ENCODE measurements at places on chromosomes 1 and 21.
A peak's percentile ranks its signal among the peaks of the same experiment; 100 is the strongest.

GRCh38 chr1:226524547-226524946 is 24.0 kb upstream of the STUM start:
- no peak for DNase-seq

DNA sequence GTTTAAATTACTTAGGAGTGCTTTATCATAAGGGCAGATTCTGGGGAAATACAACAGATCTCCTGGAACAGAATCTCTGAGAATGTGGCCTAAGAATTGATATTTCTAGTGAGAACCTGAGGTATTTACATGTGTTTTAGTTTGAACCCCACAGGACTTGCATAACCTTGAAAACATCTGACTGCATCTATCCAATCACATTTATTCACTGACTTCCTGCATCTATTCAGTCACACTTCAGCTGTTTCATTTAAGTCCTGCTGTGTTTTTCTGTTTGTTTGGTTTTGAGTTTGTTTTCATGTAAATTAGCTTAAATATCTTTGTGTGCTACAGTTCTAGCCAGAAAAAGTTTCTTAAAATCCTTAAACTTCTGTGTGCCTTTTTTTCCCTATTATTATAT is 1260.7 kb downstream of the PLA2G4A start:
- DNase-seq: no peak

- DNase-seq: no peak
Measured at GRCh38 chr1:55981010-55981650, 598.2 kb downstream of the PLPP3 start.

- peak; percentile 94 for DNase-seq
Measured at GRCh38 chr1:27568300-27569087, 35.5 kb downstream of the AHDC1 start.

GRCh38 chr1:201515895-201516294 is 9.0 kb upstream of the CSRP1 start:
- no peak for DNase-seq

- DNase-seq: no peak
Measured at GRCh38 chr1:167635941-167636340, 5.9 kb downstream of the RCSD1 start.

DNA sequence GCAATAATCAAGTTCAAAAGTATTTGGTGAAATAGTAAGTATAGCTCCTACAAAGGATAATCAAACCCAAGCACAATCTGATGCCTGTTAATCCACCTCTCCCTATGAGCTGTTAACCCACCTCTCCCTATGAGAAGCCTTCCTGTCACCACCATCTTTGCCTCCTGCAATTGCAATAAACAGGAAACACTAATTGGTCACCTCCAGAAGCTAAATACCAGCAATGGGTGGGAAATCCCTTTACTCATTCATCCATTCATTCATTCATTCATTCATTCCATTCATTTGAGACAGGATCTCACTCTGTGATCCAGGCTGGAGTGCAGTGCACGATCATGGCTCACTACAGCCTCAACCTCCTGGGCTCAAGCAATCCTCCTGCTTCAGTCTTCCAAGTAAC is 132.8 kb downstream of the RERE start:
- no peak for DNase-seq

DNA sequence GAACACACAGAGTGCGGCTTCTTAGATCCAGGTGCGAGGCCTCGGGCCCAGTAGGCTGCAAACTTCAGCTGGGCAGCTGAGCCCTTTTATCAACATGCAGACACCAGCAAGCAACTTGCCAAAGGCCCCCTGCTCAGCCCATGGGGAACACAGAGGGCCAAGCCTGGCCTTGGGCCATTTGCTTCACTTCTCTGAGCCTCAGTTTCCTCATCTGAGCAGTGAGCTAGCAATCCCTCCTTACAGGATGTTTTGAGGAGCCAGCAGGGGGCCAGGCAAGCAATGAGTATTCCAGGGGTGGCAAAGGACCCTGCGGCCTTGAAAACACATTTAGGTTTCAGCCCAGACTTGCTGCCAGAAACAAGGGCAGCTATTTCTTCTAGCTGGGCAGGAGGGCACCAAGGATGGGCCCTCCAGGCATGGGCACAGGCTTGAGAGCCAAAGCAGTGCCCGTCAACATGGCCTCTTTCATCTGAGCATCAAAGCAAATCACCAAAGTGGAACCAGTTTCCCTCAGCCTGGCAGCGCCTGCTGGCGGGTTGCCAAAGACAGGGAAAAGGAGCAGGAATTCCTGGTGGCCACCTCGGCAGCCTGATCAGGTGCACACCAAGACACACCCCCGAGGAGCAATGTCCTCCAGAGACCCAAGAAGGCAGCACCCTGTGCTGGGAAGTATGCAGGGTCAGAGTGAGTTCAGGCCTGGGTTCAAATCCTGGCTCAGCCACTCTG is 1.4 kb downstream of the MATN1 start:
- no peak for DNase-seq

DNA sequence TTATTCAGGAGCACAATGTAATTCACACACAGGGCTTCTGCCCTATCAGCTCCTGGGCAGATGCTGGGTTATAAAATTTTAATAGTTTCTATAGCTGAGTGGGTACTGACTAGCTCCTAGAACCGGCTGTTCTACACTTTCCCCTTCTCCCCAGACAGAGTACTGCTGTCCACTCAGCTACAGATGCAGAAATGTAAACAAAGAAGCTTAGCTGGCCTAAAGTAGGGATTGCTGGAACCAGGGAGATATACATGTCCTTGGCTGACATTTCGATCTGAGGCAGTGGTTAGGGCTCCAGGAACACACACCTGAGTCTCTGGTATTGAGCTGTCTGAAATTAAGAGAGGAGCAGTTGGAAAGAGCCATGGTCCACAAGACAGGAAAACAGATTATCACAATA is 211.5 kb upstream of the USP24 start:
- no peak for DNase-seq

DNA sequence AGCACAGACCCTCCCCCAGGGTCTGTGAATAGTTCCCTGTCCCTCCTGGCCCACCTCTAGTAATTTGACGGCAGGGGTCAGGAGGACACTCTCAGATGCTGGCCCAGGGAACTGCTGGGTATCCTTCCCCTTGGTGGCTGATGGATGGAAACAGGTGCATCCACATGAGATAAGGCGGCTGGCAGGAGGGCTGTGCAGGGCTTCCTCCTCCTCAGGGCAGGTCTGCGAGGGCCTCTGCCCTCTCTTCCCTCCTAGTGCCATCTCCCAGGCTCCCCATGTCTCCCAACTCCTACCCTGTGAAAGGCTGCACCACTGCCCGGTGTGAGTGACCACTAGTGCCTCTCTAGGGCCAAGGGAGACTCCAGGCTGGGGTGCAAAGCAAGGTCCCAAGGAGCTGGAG is 123.9 kb downstream of the GLIS1 start:
- no peak for DNase-seq

- no peak for DNase-seq
Measured at GRCh38 chr1:76866566-76866965, 714 bp upstream of the ST6GALNAC5 start.

- DNase-seq: no peak
Measured at GRCh38 chr1:156394835-156395461, 25.9 kb downstream of the RHBG start.

DNA sequence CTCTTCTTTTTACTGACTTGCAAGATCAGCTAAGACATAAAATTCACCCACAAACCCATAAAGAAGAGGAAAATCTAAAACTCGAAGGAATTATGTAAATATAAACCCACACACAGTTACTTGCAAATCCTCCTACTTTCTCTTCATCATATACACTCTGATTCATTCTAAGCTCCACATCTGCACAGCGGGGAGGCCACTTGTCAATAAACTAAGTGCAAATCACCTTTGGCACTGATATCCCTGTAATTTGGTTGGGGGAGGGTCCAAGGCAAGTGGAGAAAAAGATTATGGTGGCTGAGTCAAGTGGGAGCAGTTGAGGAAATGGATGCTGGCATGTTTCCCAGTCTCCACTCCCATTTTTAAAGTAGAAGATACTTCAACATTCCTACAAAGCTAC is 596.5 kb downstream of the MATN1 start:
- no peak for DNase-seq

DNA sequence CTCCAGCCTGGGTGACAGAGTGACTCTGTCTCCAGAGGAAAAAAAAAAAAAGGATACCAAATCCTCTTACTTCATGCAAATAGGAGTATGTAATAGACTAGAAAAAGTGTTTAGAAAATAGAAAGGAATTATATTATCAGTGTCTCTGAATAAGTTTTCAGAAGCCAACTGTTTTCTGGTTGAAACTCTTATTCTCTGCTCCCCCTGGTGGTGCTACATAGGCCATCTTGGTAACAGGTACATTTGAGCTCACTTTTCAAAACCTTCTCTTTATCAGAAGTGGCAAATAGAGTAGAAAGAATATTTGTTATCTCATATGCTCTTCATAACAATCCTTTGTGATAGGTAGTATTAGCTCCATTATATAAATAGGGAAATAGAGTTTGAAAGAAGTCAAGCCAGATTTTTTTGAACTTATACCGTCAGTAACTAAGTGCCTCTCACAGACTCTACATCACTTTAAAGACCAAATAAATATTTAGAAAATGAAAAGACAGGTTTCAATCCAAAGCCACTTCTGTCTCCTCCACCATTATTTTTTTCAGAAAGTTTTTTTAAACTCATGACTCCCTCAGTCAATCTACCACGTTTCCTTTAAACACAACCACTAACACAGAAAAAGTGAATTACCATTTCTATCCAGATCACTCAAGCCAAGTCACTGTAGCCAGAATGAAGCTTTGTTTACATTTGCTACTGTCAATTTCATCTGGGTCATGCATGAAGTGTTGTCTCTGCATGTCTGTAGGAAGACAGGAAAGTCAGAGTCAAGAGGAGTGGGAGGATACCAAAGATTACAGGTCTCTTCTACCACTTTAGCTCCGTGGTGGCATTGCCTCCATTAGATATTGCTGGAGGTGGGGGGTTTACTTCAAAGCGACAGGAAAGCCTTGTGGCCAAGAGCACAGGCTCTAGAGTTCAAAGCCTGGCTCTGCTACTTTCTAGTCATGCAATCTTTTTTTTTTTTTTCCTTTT is 45.6 kb downstream of the IL23R start:
- peak; percentile 5 for DNase-seq

DNA sequence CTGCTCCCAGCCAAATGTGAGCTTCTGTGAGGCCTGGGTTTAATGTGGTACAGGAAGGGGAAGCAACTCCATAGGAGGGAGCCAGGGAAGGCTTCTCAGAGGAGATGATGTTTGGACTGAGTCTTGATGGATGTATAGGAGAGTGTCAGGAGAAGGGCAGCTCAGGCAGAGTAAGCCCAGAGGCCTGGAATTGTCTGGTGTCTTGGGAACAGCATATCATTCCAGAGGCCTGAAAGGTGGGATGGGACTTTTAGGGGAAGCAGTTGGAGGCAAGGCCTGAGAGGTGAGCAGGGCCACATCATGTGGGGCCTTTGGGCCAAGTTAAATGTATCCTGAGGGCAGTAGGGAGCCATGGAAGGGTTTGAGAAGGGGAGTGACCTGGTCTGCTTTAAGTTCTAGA is 148.6 kb upstream of the WNT4 start:
- no peak for DNase-seq

GRCh38 chr1:201728731-201729130 is 100.2 kb upstream of the IPO9 start:
- no peak for DNase-seq

- DNase-seq: no peak
Measured at GRCh38 chr1:234907940-234908405, 220.7 kb downstream of the TOMM20 start.

DNA sequence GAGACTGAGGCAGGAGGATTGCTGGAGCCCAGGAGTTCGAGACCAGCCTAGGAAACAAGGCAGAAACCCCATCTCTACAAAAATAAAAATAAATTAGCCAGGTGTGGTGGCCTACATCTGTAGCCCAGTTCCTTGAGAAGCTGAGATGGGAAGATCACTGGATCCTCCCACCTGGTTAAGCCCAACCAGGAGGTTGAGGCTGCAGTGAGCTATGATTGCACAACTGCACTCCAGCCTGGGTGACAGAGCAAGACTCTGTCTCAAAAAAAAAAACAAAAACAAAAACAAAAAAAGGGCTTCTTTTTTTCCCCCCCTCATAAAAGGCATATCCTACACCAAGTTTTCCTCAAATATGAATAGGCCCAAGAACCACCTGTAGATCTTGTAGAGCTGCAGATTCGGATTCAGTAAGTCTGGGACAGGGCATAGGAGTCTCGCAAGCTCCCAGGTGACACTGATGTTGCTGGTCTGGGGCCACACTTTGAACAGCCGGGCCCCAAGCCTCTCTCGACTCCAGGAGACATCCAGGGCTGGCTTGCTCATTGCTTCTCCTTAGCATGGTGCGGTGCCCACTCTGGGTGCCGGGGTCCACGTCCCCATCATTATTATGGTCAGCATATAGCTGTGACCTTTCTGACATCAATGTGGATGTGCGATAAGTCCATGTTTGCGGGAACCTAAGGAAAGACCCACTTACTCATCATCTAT is 22.1 kb upstream of the UMODL1 start:
- DNase-seq: no peak

DNA sequence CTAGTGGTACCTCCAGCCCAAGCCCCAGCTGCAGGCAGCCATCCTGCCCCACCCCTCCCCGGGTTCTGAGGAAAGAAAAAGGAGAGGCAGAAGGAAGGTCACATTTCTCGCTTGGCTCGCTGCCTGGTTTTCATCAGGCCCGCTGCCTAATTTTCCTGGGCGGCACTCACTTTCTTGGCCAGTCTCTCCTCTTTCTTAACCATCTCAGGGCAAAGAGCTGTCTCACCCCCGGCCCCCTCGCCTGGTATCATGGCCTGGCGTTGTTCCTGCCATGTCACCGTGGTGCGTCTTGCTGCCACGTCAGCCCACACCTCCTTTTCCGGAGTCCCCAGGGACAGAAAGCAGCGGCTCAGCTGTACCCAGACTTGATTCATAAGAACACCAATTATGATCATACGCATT is 26.6 kb upstream of the CASZ1 start:
- no peak for DNase-seq

DNA sequence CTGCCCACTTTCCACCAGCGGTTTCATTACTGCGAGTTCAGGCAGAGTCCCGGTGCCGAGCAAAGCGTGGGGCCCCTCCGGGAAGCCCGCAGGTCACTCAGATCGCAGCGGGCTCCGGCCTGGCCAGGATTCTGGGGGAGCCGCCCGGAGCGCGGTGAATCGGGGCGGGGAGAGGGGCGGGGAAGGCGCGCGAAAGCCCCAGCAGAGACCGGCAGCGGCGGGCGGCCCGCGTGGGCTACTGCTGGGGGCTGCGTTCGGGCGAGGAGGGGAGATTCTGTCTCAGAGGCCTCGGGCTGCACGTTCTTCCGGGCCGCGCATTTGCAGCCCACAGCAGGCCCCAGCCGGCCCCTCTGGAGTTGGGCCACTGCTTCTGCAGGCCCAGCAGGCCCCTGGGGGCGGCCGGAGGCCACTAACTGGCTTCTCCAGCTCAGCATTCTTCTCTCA is 64.7 kb downstream of the SCCPDH start:
- DNase-seq: no peak

DNA sequence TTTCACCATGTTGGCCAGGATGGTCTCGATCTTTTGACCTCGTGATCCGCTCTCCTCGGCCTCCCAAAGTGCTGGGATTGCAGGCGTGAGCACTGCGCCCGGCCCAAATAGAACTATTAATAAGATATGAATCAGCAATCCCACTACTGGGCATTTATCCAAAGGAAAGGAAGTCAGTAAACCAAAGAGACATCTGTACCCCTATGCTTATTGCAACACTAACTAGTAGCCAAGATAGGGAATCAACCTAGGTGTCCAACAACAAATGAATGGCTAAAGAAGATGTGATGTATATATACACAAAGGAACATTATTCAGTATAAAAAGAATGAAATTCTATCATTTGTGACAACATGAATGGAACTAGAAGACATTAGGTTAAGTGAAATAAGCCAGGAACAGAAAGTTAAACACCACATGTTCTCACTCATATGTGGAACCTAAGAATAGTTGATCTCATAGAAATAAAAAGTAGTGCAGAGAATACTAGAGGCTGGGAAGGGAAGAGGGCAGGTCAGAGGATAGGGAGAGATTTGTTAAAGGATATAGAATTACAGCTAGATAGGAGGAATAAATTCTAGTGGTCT is 48.8 kb downstream of the XPR1 start:
- peak; percentile 20 for DNase-seq
